ENCODE measurements at places on chromosomes 5 and 9.

- DNase-seq, result no peak
Observed at GRCh38 chr5:150751096-150751891, 7.5 kb downstream of the DCTN4 start.

- DNase-seq, result no peak
Observed at GRCh38 chr5:43312699-43313034, 545 bp downstream of the HMGCS1 start.

- DNase-seq, result no peak
Observed at GRCh38 chr9:76218886-76219445, 175.3 kb downstream of the RFK start.

DNA sequence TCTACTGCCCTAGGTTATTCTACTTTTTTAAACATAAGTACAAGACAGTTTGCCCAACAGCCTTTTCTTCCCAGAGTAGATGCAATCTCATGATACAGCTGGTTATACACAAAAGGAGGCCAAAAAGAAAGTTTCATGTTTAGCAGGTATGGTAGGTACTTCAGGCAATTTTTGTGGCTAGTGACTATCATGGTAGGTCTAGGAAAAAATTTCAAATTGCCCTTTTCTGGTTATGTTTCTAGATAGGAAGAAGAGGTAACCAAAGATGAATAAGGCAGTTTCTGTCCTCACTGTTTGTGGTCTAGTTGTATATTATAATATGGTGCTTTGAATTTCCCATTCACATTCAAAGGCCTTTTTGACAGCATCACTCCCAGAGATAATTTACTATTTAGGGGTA lies 19.7 kb downstream of the MEGF9 start:
- no peak for DNase-seq

DNA sequence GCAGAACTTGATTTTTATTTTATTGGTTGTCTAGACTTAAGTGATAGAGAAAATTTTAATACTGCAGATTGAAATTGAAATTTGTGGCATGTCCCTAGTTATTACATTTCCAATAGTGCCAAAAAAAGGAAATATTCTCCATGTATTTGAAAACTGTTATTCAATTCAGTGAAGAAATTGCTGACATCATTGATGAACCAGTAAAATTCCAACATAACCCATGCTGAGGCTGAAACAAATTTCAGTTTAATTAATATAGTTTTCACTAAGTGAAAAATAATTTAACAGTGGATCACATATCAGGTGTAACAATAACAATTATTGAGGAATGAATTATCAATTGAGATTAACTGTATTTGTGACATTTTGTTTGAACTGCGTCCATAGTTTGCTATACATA lies 38.7 kb downstream of the LURAP1L start:
- no peak for DNase-seq

- no peak for DNase-seq
Observed at GRCh38 chr5:82334856-82335255, 56.7 kb upstream of the RPS23 start.

DNA sequence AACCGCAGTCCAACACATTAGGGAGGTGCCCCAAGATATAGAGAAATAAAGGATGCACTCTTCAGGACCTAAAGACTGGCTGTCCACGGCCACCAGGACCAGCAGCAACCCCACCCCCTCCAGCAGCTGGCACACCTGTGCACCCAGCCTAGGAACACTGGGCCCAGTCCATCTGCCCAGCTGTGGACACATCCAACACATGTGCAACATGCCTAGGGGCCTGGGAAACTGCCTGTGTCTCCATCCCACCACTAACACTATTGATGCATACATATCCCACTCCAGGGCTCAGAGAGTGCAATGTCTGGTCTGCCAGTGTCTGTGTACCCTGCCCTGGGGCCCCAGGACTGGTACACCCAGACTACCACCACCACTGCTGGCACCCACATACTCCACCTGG lies 1781.3 kb downstream of the MAT2B start:
- DNase-seq, result no peak

DNA sequence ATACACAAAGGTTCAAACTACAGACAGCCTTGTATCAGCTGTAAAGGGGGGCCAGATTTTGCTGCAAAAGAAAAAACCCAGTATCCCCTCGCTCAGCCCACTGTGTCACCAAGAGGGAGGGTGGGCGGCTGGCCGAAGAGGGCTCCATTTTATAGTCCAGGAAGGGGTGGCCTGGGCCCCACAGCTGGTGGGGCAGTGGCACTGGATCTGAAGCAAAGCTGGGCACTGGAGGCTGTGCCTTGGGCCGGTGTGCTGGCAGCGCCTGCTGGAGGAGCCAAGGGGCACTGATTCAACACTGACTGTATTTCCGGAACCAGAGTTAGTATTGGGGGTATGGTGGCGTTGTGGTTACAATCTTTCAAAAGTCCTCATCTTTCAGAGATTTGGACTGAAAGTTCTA lies 9.1 kb downstream of the BRD3 start:
- DNase-seq, result no peak

GRCh38 chr5:101212942-101213514 lies 309.9 kb upstream of the ST8SIA4 start:
- no peak for DNase-seq

DNA sequence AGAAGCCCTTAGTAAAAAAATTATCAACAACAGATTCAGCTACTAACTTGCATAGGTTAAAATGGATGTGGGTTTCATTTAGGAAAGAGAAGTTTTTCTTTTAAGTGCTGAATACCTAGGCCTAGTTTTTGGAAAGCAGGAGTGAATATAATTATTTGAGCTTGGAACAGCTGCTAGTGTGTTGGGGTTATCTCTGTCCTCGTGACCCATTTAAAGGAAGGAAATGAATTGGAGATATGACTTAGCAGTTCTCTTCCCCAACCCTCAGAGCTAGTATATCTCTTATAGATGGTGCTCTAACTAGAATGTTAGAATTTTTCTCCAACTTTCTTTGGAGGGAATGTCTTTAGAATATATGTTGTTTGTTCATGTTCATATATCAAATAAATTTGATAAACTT lies 38.6 kb downstream of the ZNF366 start:
- DNase-seq, result no peak

DNA sequence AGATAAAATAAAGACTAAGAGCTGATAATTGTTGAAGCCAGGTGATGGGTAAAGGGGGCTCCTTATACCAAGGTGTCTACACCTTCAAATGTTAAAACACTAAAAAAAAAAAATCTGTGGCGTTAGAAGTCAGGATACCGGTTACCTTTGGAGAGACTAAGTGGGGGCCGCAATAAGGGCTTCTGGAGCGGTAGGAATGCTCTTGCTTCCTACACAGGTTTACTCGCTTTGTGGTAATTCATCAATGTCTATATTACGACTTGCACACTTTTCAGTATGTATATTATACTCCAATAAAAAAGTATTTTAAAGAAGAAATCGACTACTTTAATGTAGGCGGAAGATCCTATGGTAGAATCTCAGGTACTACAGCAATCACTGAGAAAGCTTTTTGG lies 12.5 kb downstream of the MRPS27 start:
- no peak for DNase-seq

DNA sequence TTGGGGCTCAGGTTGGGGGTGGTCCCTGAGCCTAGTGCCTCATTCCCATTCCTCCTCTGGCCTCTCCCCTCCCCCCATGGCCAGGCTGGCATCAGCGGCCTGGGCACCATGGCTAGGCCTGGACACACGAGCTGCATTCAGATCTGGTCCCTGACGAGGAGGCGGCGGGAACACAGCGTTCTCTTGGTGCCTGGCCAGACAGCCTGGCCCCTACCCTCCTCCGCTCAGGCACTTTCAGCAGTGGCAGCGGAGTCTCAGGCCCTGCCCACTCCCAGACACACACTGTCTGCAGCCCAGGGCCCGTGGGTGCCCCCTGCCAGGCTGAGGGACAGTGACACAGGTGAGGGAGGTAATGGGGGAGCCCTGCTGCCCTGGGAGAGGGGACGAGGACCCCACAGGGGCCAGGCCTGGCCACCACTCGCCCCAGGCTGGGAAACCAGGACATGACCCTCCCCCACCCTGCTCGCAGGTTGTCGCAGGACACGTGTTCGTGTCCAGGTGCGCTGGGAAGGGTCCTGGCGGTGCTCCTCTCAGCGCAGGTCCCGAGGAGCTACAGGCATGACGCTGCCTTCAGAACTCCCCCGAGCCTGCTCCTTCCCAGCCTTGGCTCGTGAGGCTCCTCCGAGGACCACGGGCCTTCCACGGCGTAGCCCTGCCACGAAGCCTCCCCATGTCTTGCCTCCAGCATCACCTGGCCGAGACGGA lies 19.9 kb upstream of the UBAC1 start:
- no peak for DNase-seq

GRCh38 chr5:113510836-113511451 lies 2.5 kb upstream of the YTHDC2 start:
- peak; percentile 55 for DNase-seq

- DNase-seq, result no peak
Observed at GRCh38 chr5:41908374-41909079, 4.4 kb downstream of the RIMOC1 start.

GRCh38 chr9:73871636-73872035 lies 625.5 kb upstream of the RORB start:
- DNase-seq, result no peak

DNA sequence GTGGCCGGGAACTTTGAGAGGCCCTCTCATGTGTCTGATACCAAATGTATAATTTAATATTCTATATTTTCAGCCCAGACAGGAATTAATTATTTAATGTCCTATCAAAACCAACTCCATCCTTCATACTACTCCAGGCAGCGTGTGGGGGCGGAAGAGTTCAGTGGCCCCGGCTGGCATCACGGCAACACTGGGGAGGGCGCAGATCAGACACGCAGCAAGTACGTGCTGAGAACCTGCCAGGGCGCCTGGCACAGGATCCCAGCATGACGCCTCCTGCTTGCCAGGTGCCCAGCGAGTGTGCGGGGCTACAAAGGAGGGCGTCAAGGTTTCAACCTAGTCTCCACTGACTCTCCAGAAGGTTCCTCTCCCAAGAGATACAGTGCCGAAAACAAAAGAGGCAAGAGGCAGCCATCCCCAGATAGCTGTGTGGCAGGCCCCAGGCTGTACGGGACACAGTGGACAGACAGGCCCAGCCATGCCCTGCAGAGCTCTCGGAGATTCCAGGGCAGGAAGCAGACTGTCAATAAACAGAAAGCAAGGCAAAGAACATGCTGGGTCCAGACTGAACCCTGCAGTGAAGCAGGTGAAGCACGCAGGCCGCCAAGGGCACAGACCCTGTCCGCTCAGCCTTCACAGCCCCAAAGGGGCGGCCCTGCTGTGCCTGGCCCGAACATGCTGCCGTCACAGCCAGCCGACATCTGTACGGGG lies 110.3 kb downstream of the VAV2 start:
- DNase-seq, result no peak

- DNase-seq, result no peak
Observed at GRCh38 chr9:71431931-71432330, 310.5 kb upstream of the TRPM3 start.

DNA sequence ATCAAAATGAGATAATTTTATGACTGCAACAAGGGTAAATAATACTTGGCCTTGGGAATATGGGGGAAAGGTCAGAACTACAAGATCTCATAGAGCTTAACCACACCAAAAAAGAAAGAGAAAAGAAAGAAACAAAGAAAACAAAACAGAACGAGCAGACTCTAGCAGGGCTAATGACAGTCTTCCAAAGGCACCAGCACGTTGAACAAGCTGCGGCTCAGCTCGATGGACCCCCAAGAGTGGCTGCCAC lies 689 bp downstream of the AK3 start:
- no peak for DNase-seq

DNA sequence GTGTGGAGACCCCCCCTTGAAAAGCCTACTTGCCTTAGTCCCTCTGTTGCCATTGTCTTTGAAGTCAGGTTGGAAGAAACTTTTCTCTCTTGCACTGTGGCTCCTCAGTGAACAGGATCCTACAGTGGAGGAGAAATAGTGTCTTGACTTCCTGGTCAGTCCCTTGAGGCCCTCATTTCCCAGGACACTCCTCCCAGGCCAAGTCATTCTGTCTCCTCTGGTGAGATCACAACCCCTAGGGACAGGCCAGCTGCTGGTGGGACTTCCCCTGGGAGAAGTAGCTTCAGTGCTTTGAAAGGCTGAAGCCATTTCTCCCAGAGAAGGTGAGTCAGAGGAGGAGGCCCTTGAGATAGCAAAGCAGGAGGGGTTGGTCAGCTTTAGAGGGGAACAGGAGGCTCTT lies 10.1 kb upstream of the GRIA1 start:
- DNase-seq, result no peak

- peak; percentile 33 for DNase-seq
Observed at GRCh38 chr9:126327006-126327713, 531 bp downstream of the MVB12B start.

GRCh38 chr9:124629600-124629999 lies 122.4 kb upstream of the NR5A1 start:
- DNase-seq, result no peak

DNA sequence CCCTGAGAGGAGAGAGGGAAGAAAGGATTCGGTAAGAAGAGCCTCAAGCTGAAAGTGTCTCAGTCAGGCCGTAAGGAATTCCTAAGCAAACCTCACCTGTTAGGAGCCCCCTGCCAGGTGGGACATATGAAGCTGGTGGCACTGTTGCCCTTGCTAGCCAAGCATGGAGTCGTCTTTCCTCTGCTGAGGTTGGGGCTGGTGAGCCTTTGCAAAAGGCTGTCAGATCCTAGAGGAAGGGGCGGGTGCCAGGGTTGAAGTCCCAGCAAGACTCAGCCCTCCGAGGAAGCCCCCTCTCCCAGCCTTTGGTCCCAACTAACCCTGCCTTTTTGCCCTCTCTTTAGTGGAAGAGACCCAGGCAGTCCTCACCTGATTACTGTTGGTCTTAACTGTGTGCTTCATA lies 5.5 kb upstream of the SMIM32 start:
- no peak for DNase-seq

Measured in CD4-positive, alpha-beta T cell treated with Interferon alpha-2 for 1 hour (primary cell).